Activated CD4-positive, alpha-beta memory T cell treated with anti-CD3 and anti-CD28 coated beads for 36 hours (primary cell): ENCODE measurements at places on chromosomes 1 and 21. TPM values are rescaled to one million over a fixed set of nuclear protein-coding genes. Genes with fewer than 3 reads are reported as not detected.
A peak's percentile ranks its signal among the peaks of the same experiment; 100 is the strongest.

- H3K27ac ChIP-seq = no peak overlapping the region
- peaks cover 11% of the 10 kb centered on the region for H3K36me3 ChIP-seq
- DNase-seq = no peak
- H3K4me3 ChIP-seq = no peak overlapping the region
- H3K27me3 ChIP-seq = no peaks in the 10 kb centered on the region
- peaks cover 10% of the 10 kb centered on the region for H3K4me1 ChIP-seq
These were observed 45.9 kb downstream of the SLC45A1 start for GRCh38 chr1:8363767-8364301.

DNA sequence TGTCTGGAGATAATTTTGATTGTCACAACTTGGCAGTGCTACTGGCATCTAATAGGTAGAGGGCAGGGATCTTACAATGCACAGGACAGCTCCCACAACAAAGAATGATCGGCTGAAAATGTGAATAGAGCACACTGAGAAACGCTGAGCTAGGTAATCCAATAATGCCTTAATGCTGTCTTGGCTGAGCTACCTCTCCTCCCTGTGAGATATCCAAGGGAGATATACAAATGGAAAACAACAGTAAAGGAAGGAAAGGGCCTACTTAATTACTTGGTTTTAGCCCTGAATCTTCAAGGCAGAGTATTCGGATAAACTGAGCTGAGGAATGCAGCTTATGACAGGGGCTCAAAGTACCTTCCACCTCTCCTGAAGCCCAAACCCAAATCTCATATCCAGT, 2.9 kb downstream of the DNASE2B start:
- H3K36me3 ChIP-seq = no peaks in the 10 kb centered on the region
- DNase-seq = no peak
- no peak overlapping the region for H3K27ac ChIP-seq
- H3K4me3 ChIP-seq = no peak overlapping the region

GRCh38 chr1:3026124-3026523, 4.9 kb downstream of the ACTRT2 start:
- H3K36me3 ChIP-seq = no peaks in the 10 kb centered on the region
- no peak for DNase-seq
- H3K4me1 ChIP-seq = no peaks in the 10 kb centered on the region
- no peaks in the 10 kb centered on the region for H3K27me3 ChIP-seq
- no peak overlapping the region for H3K27ac ChIP-seq

- DNase-seq = peak; percentile 35
- no peaks in the 10 kb centered on the region for H3K36me3 ChIP-seq
- H3K4me3 ChIP-seq = no peak overlapping the region
- H3K27ac ChIP-seq = no peak overlapping the region
- H3K27me3 ChIP-seq = no peaks in the 10 kb centered on the region
These were observed 17.4 kb upstream of the RNF223 start for GRCh38 chr1:1091344-1092148.

OR10J1 gene
- total RNA-seq = not detected

GBP5 gene
- total RNA-seq = 95.1 TPM

DNA sequence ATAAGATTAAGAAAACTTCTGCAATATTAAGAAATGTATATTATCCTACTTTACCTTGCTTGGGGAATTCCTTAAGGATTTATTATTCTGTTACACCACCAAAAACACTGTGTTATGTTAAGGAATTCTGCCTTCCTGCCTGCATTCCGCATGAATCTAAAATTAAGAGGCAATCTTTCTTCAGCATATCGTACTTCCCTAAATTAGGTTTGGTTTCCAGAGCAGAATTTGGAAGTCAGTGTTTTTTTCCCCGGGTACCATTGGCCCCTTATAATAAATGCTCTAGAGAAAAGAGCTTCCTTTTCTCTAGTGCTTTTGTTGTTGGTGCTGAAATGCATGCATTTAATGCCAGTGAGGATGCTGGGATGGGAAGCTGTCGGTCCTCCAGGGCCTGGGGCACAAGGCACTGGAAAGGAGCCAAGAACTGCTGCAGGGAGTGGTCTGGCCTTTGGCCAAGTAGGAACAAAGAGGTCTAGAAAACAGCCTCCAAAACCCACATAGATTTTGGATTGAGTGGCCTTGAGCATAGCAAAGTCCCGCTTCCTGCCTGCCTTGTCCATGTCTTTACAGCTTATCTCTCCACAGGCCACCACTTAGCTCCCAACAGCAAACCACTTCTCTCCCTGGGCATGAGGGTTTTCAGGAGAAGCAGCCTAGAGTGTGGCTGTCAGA, 69.9 kb downstream of the RRAGC start:
- no peaks in the 10 kb centered on the region for H3K4me1 ChIP-seq
- DNase-seq = no peak
- H3K27ac ChIP-seq = no peak overlapping the region
- H3K27me3 ChIP-seq = peaks cover 40% of the 10 kb centered on the region
- no peaks in the 10 kb centered on the region for H3K36me3 ChIP-seq

PODN gene
- total RNA-seq = not detected

PGBD5 gene
- total RNA-seq = 0.02 TPM

GRCh38 chr1:231733063-231733462, 106.5 kb downstream of the DISC1 start:
- H3K27me3 ChIP-seq = no peaks in the 10 kb centered on the region
- H3K36me3 ChIP-seq = no peaks in the 10 kb centered on the region
- H3K4me1 ChIP-seq = no peaks in the 10 kb centered on the region
- H3K4me3 ChIP-seq = no peak overlapping the region
- no peak overlapping the region for H3K27ac ChIP-seq
- no peak for DNase-seq

LAX1 gene
- 14.0 TPM for total RNA-seq

GRCh38 chr1:153587314-153587713, 21.7 kb upstream of the S100A2 start:
- no peaks in the 10 kb centered on the region for H3K36me3 ChIP-seq
- H3K4me3 ChIP-seq = no peak overlapping the region
- H3K4me1 ChIP-seq = no peaks in the 10 kb centered on the region
- H3K27me3 ChIP-seq = peaks cover 5% of the 10 kb centered on the region
- H3K27ac ChIP-seq = no peak overlapping the region
- DNase-seq = no peak

MIS18A gene
- 34.2 TPM for total RNA-seq

GRCh38 chr1:19920132-19920710, 3.2 kb downstream of the PLA2G2E start:
- no peak overlapping the region for H3K27ac ChIP-seq
- H3K27me3 ChIP-seq = no peaks in the 10 kb centered on the region
- DNase-seq = no peak
- no peak overlapping the region for H3K4me3 ChIP-seq
- H3K4me1 ChIP-seq = peaks cover 2% of the 10 kb centered on the region
- no peaks in the 10 kb centered on the region for H3K36me3 ChIP-seq

ITGB2 gene
- total RNA-seq = 242 TPM

RGS13 gene
- not detected for total RNA-seq

DNA sequence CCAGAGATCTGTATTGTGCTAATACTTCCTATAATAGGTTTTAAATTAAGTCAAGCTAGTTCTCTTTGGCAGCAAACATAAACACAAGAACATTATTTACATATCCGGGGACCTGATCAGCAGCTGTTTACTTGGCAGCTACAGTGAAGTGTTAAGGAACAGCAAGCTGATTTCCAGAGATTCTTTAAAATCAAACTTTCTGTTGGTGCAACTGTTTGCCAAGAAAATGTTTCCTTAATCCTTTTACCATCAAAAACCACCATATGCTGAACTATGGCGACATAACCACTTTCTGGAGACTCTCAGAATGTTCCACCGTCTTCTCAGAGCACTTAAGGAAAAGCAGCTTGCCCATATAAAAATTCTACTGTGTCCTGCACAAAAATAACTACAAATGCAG, 107.0 kb upstream of the KRTAP19-8 start:
- DNase-seq = no peak
- H3K27me3 ChIP-seq = no peaks in the 10 kb centered on the region
- no peak overlapping the region for H3K4me3 ChIP-seq
- H3K4me1 ChIP-seq = peaks cover 44% of the 10 kb centered on the region

CD55 gene
- 42.3 TPM for total RNA-seq

BCL2L15 gene
- total RNA-seq = 0.22 TPM

KRTAP19-6 gene
- not detected for total RNA-seq

CCDC181 gene
- not detected for total RNA-seq

DNA sequence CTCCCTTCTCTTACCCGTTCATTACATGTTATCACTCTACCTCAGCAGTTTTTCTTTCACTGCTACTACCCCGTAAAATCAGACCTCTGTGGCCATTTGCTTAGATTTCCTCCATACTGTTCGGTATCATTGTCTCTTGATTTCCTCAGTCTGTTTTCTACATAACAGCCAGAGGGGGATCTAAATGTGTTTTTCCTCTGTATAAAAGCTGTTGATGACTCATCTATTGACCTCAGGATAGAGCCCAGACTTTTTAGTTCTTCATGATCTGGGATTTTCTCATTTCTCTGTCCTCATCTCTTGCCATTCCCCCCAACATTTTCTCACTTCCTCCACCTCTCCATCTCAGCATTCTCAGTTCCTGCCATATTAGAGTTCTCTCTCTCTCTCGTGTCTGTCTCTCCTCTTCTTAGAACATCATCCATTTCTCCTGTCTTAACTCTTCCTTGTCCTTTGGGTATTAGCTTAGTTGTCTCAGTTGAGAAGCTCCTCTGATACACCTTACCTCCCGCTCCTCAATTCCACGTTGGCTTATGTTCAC, 10.5 kb downstream of the OTUD3 start:
- H3K27me3 ChIP-seq = no peaks in the 10 kb centered on the region
- no peak overlapping the region for H3K27ac ChIP-seq
- H3K4me1 ChIP-seq = peaks cover 10% of the 10 kb centered on the region
- peaks cover 28% of the 10 kb centered on the region for H3K36me3 ChIP-seq

DNA sequence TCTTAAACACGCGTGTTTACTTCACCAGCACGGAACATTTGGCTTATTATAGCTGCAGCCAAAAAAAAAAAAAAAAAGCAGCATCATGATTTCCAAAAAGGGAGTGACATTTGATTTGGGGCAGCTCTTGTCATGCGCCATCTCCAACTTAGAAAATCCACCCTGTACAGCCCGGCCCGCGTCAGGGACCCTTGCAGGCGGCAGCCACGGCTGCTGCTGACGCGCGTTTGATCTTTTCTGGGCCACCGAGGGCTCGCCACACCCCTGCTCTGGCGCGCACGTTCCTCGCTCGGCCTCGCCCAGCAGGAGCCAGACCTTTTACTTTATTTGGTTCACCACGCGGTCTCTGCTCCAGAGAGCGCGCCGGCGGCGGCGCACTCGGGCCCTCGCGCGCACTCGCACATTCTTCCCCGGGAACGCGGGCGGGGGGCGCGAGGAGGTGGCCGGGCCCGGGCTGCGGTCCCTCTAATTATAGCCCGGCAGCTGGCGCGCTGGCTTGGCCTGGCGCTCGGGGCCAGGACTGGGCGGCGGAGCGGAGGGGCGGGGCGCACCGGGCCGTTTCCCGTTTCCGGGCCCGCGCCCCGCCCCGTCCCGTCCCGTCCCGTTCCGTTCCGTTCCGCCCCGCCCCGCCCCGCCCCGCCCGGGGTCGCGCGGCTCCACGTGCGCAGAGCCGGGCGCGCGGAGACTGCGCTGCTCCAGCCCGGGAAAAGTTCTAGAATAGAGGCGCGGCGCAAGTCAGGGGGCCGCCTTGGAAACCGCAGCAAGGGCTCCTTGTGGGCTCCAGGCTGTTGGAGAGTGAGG, 10.2 kb downstream of the IRF2BP2 start:
- H3K4me3 ChIP-seq = peak overlapping the region; percentile 85
- DNase-seq = peak; percentile 82
- peaks cover 23% of the 10 kb centered on the region for H3K36me3 ChIP-seq
- no peaks in the 10 kb centered on the region for H3K27me3 ChIP-seq
- H3K27ac ChIP-seq = peak overlapping the region; percentile 100
- H3K4me1 ChIP-seq = peaks cover 54% of the 10 kb centered on the region

GRCh38 chr21:42313501-42313969, 1.7 kb downstream of the TFF3 start:
- H3K36me3 ChIP-seq = no peaks in the 10 kb centered on the region
- H3K27ac ChIP-seq = no peak overlapping the region
- no peak overlapping the region for H3K4me3 ChIP-seq
- no peak for DNase-seq
- no peaks in the 10 kb centered on the region for H3K27me3 ChIP-seq

- H3K27ac ChIP-seq = no peak overlapping the region
- no peak for DNase-seq
- H3K4me3 ChIP-seq = no peak overlapping the region
- H3K4me1 ChIP-seq = no peaks in the 10 kb centered on the region
These were observed 407.3 kb downstream of the MRPL39 start for GRCh38 chr21:25199944-25200343.

DNA sequence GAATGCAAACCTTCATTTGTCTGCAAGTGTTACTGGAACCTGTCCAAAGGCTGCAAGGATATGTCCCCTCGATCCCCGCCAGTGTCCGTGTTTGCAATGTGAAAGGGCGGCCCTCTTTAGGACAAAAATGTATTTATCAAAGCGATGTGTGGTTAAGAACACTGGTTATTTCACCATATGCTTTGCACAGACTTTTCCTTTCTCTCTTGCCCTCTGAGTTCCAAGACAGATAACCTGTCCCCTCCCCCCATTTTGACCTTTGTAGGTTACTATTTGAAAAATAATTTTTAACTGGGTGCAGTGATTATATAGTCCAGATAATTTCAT, 1.8 kb downstream of the CHRM3 start:
- H3K4me1 ChIP-seq = peaks cover 27% of the 10 kb centered on the region
- H3K27me3 ChIP-seq = peaks cover 53% of the 10 kb centered on the region
- H3K27ac ChIP-seq = no peak overlapping the region
- DNase-seq = no peak
- no peaks in the 10 kb centered on the region for H3K36me3 ChIP-seq
